Kidney epithelial cell (primary cell): ENCODE measurements at places on chromosomes 5 and 9.

- DNase-seq = no peak
Observed at GRCh38 chr9:88589656-88590055, 54.7 kb downstream of the NXNL2 start.

DNA sequence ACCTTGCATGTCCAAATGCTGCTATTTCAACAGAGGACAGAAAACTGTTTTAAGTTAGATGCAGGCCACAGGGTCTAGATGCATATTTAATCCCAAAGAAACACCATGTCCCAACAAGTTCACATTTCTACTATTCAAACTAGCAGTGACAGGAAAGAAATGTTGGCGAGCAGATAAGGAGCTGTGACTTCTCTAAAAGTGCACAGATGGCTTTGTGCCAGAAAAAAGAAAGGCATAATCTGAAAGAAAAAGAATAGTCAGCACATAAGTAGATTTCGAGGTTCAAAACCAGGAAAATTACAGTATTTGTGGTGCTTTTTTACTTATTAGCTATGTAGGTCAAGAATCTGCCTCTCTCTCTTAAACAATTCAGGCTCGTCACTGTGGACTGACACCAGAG is 178.3 kb downstream of the DNAH5 start:
- no peak for DNase-seq

DNA sequence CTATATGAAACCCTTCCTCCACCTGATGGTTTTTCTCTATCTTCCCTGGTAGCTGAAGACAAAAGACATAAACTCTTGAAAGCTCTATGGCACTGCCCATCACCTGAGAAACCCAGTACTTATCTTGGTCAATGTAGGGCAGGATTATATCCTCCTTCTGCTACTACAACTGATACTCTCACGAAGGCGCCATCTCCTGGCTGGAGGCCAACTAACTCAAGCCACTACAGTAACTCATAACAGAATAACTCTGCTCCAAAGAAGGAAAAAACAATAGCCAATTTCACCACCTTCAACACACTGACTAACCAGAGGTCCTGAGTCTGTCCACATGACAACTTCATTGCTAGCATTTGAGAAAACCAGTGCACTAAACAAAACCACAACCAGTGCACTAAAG is 409.2 kb downstream of the CETN3 start:
- DNase-seq = no peak

- no peak for DNase-seq
Observed at GRCh38 chr9:127543973-127544533, 68.0 kb upstream of the STXBP1 start.

DNA sequence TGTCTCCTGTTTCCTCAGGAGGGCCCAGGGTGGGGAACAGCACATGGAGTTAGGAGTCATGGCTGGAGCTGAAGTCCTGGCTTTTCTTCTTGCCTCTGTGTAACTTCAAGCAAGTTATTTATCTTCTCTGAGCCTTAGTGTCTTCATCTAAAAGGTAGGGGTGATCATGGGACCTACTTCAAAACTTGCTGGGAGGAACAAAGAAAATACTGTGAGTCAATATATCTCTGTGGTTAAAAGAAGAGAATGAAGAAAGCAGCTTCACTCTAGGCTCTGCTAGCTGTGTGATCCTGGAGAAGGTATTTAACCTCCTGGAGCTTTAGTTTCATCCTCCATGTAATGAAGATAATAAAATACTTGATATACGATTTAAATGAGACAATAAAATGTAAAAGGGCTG is 26.5 kb downstream of the AFAP1L1 start:
- DNase-seq = no peak
